Glomerular endothelial cell (primary cell): ENCODE measurements at places on chromosomes 5 and 9. TPM values are rescaled to one million over a fixed set of nuclear protein-coding genes. Genes with fewer than 3 reads are reported as not detected.

The ELOVL7 gene
- 0.73 TPM in 1 of 2 replicates, not detected in the other for total RNA-seq

The TAF1L gene
- under 0.01 TPM in 1 of 2 replicates, not detected in the other for total RNA-seq

The JADE2 gene
- 14.5 and 24.7 TPM in 2 replicates for total RNA-seq

The CDHR2 gene
- total RNA-seq: not detected in 2 replicates

The CNTNAP3B gene
- total RNA-seq: 18.8 and 51.5 TPM in 2 replicates

The ADAMTS2 gene
- 0.68 and 6.1 TPM in 2 replicates for total RNA-seq

The DMRTA1 gene
- total RNA-seq: 0.88 and 1.8 TPM in 2 replicates

The MZB1 gene
- total RNA-seq: 0.29 and 0.68 TPM in 2 replicates

The PCAT7 gene
- total RNA-seq: not detected in 2 replicates

The FOXD4L4 gene
- 0.53 TPM in 1 of 2 replicates, not detected in the other for total RNA-seq

DNA sequence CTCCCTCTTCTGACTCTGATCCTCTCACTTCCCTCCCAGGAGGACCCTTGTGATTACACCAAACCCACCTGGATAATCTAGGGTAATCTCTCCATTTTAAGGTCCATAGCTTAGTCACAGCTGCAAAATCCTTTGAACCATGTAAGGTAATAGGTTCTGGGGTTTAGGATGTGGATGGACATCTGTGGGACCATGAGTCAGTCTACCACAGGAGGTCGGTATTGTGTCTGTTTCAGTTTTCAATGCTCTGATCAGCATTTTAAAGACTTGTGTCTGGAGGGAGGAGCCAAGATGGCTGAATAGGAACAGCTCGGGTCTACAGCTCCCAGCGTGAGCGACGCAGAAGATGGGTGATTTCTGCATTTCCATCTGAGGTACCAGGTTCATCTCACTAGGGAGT lies 112.6 kb downstream of the CAVIN4 start:
- no peak for DNase-seq

DNA sequence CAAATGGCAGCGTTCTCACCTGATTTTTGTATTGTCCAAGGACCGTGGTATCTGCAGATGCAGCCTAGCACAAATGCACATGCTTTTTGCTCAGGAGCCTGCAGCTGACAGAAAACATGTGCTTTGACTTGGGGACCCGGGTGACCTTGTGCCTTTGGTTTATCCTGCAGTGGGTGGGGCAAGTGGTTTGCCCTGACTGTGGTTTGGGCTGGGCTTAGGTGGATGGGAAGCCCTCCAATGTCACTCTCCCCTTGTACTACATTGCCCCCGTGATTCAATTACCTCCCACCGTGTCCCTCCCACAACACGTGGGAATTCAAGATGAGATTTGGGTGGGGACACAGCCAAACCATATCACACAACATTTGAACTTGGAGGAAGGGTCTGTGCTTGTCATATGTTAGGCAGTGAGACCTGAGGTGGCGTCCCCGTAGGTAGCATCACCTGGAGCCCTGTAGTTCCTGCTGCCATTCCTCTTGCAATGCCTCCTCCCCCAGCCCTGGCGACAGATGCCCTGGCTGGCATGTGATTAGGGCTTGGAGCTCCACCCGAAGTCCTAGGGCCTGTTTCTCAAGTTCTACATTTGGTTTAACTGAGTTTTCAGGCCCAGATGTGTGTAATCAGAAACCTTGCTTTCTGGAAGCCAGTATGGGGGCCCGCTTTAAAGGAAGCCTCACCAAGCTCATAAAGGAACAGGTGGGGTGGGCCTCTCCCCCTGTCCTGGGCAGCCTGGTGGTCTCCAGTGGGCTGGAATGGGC lies 2.1 kb downstream of the ANKRD33B start:
- no peak for DNase-seq

- no peak for DNase-seq
Observed at GRCh38 chr5:23893561-23893960, 386.2 kb downstream of the PRDM9 start.

- DNase-seq: no peak
Observed at GRCh38 chr5:9523090-9523823, 22.6 kb downstream of the SEMA5A start.

DNA sequence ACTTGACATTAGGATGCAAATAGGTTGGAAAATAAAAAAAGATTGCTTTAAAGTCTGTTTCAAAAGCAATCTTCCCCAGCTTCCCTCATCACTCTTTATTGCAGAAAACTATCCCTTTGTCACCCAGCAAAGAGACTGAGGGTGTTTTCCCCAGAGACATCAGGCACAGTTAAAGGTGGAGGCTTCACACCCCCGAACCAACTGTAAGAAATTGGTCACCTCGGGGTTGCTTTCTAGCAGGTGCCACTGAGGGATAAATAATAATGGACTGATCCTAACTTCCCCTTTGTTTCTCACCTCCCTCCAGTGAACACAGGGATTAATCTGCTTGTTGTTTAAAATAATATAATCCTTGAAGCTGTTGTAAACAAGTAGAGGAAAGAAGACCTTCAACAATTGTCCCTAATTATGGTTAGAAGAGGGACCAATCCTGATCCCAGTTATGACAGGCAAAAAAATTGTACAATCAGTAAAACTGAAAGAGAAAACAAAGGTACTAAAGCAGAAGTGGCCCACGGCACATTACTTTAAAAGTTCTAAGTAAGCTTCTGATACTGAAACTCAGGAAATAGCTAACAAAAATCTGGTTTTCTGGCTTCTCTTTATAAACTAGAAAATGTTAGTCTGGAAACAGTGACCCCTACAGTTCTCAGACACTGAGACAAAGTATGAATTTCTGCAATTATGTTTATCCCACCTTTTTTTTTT lies 6.6 kb upstream of the PCSK1 start:
- DNase-seq: no peak

DNA sequence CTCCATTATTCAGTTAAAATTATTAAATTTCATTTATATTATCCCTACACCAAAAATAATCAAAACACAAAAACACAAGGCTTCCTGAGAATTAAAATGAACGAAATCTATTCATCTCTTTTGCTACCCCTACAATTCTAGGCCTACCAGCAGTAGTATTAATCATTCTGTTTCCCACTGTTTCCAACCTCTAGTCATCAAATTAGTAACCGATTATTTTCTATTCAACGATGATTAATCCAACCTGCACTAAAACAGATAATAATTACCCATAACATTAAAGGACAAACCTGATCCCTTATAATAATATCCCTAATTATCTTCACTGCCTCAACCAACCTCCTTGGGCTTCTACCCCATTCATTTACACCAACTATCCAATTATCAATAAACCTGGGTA lies 86.0 kb downstream of the INSL6 start:
- DNase-seq: no peak

DNA sequence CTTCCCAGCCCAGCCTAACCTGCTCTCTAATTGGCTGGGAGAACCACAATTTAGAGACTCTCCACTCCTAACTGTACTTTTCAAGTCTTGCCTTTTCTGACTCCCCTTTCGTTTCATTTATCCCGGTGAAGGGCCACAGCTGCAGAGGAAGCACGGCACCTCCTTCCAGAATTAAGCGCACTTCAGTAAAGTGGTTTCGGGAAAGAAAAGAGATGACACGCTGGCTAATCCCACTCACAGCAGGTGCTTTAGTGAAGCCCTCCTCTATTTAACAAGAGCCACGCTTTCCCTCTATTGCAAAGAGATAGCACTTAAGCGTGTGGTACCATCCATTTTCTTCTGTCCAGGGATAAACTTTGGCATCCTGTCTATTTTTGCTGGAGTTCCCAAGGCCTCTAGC lies 4.8 kb downstream of the DNAH5 start:
- no peak for DNase-seq

DNA sequence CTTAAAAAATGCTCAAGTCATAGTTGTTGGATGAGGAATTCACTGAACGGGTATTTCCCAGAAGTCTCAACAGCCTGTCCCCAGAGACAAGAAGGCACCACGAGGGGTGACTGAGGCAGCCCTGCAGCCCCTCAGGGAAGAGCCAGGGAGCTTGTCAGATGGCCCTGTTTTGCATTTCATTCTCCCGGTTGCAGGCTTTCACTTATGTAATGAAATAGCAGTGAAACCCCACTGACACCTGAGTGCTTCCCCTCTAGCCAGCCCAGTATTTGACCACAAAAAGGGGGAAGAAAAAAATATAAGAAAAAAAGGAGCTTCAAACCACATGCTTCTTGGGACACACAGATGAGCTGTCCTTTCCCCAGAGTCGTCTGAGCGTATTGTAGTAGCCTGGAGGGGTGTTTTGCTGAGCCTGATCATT lies 75.3 kb upstream of the IL12B start:
- DNase-seq: no peak

DNA sequence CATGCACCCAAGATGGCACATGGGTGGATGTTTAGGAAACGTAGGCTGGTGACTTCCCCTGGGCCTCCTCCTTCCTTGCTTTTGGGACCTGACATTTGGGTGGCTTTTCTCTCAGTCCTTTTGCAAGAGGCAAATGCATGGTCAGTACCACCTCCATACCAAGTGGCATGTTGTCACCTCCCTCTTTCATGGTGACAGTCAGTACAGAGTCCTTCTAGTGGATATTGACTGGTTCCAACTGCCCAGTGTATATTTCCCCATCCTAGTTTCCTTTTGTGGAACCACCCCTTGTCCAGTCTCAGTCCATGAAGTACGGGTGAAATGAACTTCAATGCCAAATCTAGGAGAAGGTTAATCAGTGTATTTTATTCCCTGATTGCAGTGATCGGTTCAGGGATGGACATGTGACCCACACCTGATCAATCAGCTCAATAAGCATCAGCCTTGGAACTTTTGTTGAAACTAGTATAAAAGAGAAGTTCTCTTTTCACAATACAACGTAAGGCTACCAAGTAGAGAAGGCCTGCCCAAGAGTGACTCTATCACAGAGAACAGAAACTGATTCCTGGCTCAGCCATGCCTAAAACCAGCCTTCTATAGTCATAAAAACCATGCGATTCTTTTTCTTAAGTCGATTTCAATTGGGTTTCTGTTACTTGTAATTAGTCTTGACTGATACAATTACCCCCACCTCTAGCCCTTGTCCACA lies 143.4 kb upstream of the KLF9 start:
- DNase-seq: no peak

- DNase-seq: no peak
Observed at GRCh38 chr5:44536650-44537260, 147.5 kb upstream of the FGF10 start.

GRCh38 chr9:33153001-33153400 lies 14.1 kb downstream of the B4GALT1 start:
- DNase-seq: no peak

- no peak for DNase-seq
Observed at GRCh38 chr5:170937914-170938313, 76.1 kb downstream of the RANBP17 start.

DNA sequence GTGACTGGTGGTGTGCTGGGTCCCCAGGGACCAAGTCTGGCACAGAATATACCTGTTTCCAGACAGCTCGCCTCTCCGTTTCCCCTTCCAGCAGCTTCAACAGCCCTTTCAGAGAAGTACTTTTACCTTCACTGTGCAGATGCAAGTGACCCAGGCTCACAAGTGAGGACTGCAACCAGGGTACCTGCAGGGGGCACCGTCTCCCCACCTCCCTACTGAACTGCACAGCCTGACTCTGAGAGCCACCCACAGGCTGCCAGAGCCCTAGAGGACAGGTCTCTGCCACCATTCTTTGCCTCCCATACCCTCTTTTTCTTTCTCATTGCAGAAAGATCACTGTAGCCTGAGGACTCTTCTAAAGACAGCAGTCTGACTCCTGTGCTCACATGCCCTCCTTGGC lies 15.4 kb downstream of the IL9 start:
- DNase-seq: no peak

- DNase-seq: no peak
Observed at GRCh38 chr5:8961956-8962355, 583.9 kb downstream of the SEMA5A start.

GRCh38 chr9:70510157-70510770 lies 95.8 kb upstream of the KLF9 start:
- DNase-seq: no peak

DNA sequence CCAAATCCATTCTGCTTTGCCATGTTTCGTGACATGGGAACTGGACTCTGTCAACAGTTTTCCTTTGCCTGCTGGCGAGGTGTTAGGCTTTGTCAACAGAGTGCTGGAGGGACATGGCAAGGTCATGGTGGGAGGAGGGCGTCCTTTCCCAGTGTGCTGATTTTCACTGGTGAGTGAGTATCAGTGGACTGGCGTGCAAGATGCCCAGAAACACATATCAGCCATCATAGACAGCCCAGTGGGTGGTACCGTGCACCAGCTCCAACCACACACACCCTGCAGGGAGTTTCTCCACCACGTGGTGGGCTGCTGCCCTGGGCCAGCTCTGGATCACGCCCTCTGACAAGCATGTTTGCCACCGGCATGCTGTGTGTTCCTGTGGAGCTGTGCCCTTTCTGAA lies 50.0 kb upstream of the ABL1 start:
- no peak for DNase-seq

DNA sequence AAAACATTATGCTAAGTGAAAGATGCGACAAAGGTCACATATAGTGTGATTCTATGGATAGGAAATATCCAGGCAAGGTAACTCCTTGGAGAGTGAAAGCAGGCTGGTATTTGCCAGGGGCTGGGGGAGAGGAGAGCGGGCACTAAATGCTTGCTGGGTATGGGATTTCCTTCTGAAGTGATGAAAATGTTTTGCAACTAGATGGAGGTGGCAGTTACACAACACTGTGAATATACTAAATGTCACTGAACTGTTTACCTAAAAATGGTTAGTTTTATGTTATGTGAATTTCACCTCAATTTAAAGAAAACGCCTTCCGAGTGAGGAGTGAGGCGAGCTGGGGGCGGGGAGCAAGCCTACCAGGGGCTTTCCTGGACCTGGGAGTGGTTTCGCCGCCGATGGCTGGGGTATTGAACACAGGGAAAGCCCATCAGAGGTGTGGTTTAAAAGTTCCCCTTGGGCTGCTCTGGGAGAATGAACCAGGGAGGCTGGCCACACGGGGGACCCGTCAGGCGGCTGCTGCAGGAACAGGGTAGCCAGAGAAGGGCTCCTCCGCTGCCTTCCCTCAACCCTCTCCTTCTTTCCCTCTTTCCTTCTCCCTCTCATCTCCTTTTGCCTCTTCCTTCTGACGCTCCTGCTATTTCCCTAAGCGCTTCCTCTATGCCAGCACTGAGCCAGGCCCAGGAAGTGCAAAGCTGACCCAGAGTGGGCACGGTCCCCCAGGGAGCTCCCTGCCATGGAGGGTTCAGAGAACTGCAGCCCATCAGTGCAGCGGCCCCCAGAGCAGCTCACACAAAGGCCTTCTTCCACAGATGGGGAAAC lies 4.9 kb downstream of the AKNA start:
- no peak for DNase-seq

GRCh38 chr5:154044581-154044980 lies 5.8 kb downstream of the MFAP3 start:
- DNase-seq: no peak

DNA sequence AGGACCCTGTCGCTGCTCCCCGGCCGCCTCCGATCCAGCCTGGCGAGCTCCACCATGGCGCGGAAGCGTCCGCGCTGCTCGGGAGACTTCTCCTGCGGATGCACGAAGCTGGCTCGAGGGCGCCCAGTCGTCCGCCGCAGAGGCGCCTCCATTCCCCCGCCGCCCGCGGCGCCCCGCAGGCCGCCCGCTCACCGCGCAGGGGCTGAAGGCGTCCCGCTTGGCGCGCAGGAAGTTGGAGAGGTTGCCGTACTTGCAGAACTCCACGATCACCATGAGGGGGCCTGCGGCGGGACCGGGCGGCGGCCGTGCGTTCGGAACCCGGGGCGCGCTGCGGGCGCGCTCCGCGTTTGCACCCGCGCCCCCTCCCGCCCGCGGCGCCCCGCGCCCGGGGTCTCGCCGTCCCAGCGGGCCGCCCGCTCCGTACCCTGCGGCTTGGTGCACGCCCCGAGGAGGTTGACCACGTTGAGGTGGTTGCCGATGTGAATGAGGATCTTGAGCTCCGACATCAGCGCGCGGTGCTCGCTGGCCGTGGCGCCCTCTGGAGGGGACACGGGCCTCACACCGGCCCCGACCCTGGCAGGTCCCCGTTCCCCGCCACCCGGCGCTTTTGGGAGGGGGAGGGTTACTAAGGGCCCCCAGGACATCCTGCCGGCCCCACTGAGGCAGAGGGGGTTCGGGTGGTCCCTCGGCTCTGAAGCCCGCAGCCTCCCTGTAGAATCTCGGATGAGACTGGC lies 27.7 kb upstream of the SCGB3A1 start:
- no peak for DNase-seq
